Activated CD4-positive, alpha-beta T cell treated with anti-CD3 and anti-CD28 coated beads, Interleukin-2, amount 10 ng/mL, durations not matched to agents 7 days and 5 days (primary cell): ENCODE measurements at places on chromosomes 5 and 9. TPM values are rescaled to one million over a fixed set of nuclear protein-coding genes. Genes with fewer than 3 reads are reported as not detected.

FAT2 gene
- total RNA-seq = not detected

NIM1K gene
- total RNA-seq = 0.50 TPM

DNA sequence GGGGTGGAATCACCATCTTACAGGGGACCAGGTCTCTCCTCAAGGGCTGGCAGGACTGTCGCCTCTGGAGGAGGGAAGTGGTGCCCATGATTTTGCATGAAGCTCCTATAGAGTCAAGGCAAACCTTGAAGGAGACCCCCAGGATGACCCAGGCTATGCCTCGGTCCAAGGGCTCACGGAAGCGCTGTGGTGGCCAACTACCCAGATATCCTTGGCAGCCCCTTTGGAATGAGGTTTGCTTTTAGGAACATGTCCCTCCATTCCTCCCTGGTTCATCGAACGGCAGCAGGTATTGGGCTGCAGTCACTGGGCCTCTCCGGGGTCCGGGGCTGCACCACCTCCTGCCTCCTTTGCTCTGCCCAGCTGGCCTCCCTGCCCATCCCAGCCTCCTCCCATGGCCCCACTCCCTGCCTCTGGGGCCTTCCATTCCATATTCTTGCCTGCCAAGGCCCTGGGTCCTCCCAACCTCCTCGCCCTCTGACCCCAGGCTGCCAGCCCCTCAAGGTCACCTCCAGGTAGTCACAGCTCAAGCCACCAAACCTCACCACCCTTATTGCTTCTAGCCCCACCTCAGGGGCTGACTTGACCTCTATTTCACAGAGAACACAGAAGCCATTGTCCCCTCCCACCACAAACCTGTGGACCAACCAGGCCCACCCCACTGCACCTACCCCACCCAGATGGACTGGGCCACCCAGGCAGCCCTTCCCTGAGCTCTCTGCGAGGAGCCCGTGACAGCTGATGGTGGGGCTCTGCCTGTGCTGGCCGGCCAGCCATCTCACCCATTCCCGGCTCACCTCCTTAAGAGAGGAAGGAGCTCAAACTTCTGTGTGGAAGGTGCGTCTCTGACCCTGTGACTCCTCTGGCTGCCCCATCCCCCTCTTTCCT lies 3.6 kb upstream of the IL3 start:
- peaks cover 19% of the 10 kb centered on the region for H3K27me3 ChIP-seq
- no peak overlapping the region for H3K27ac ChIP-seq
- no peaks in the 10 kb centered on the region for H3K36me3 ChIP-seq
- no peak overlapping the region for H3K4me3 ChIP-seq

GRCh38 chr5:18438126-18438525 lies 803.9 kb downstream of the TAF11L14 start:
- H3K4me1 ChIP-seq = no peaks in the 10 kb centered on the region
- DNase-seq = no peak
- no peak overlapping the region for H3K4me3 ChIP-seq
- no peak overlapping the region for H3K27ac ChIP-seq

ADAMTS2 gene
- total RNA-seq = not detected
